Uterus (tissue), 4 donors: ENCODE measurements at places on chromosomes 5 and 9. TPM values are rescaled to one million over a fixed set of nuclear protein-coding genes. Genes with fewer than 3 reads are reported as not detected.
A peak's percentile ranks its signal among the peaks of the same experiment; 100 is the strongest.

- no peak overlapping the region for H3K4me3 ChIP-seq
- no peaks in the 10 kb centered on the region for H3K36me3 ChIP-seq
- H3K27me3 ChIP-seq: no peaks in the 10 kb centered on the region
Observed at GRCh38 chr5:44632344-44632743, 176.4 kb upstream of the MRPS30 start.

The LHX2 gene
- total RNA-seq: not detected

The HINT2 gene
- total RNA-seq: 11.3 TPM

DNA sequence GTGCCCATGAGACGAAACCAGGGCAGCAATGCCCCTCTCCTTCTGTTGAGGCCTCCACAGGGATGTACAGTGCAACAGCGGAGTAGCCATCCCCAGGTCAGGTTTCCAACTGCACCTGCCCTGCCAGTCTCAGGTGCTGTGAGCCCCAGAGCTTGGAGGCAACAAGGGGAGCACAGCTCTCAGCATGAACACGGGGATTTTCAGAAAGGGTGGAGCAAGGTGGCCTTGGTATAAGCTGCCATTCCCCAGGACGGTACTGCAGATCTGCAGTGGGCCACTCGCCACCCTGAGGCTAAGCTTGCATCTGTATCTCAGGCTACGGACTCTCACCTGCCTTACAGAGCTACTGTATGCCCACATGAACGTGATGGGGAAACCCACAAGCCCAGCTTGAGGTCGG lies 103.6 kb downstream of the GABBR2 start:
- no peak overlapping the region for H3K27ac ChIP-seq
- no peak for DNase-seq
- no peaks in the 10 kb centered on the region for H3K4me1 ChIP-seq
- H3K4me3 ChIP-seq: no peak overlapping the region

The FOXD4L3 gene
- total RNA-seq: not detected

DNA sequence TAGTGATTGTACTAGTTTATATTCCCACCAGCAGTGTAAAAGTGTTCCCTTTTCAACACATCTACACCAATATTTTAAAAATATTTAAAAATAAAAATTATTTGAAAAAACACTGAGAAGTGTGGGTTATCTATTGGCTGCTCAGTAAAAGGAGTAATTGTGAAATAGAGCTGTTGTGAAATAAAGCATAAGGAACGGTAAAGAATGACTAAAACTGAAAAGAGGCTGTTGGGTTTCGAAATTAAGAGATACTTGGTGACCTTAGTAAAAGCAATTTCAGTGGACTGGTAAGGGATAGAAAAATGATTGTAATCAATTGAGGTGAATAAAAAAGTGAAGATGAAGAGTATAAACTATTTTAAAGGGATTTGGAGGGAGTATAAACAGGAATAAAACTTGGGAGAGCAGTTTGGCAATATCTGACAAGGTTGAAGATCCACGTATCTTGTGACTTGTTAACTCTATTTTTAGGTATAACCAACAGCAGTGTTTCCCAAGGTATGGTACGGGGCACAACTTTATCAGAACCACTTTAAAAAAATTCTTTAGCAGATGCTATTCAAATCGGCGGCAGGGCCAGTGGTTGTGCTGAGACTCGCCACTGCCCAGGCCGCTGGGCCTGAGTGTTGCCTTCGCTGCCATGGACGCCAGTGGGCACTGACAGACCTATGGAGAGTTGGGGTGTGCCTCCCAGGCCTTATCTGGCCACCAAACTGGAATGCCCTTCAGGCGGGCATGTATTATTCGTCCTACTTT lies 63.3 kb downstream of the TMEM38B start:
- H3K27me3 ChIP-seq: no peaks in the 10 kb centered on the region
- no peaks in the 10 kb centered on the region for H3K36me3 ChIP-seq
- H3K4me3 ChIP-seq: no peak overlapping the region
- H3K4me1 ChIP-seq: no peaks in the 10 kb centered on the region

The RASEF gene
- 1.0 TPM for total RNA-seq

DNA sequence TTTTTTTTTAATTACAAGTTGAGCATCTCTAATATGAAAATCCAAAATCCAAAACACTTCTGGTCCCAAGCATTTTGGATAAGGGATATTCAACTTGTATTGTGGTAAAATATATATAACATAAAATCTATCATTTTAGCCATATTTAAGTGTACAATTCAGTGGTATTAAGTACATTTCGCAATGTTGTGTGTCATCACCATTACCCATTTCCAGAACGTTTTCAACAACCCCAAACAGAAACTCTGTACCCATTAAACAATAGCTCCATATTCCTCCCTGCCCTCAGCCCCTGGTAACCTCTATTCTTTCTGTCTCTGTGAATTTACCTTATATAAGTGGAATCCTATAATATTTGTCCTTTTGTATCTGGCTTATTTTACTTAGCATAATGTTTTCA lies 24.9 kb downstream of the TICAM2 start:
- no peak overlapping the region for H3K27ac ChIP-seq
- no peak overlapping the region for H3K4me3 ChIP-seq
- H3K36me3 ChIP-seq: no peaks in the 10 kb centered on the region
- DNase-seq: no peak

GRCh38 chr5:111379391-111379816 lies 132.9 kb downstream of the STARD4 start:
- H3K27ac ChIP-seq: no peak overlapping the region
- no peaks in the 10 kb centered on the region for H3K4me1 ChIP-seq
- no peaks in the 10 kb centered on the region for H3K36me3 ChIP-seq
- H3K4me3 ChIP-seq: no peak overlapping the region
- DNase-seq: no peak

GRCh38 chr9:24901319-24901718 lies 355.6 kb upstream of the IZUMO3 start:
- H3K4me1 ChIP-seq: no peaks in the 10 kb centered on the region
- no peaks in the 10 kb centered on the region for H3K27me3 ChIP-seq
- no peak for DNase-seq
- no peak overlapping the region for H3K27ac ChIP-seq
- no peaks in the 10 kb centered on the region for H3K36me3 ChIP-seq

The PCDHGB3 gene
- total RNA-seq: 10.2 TPM

DNA sequence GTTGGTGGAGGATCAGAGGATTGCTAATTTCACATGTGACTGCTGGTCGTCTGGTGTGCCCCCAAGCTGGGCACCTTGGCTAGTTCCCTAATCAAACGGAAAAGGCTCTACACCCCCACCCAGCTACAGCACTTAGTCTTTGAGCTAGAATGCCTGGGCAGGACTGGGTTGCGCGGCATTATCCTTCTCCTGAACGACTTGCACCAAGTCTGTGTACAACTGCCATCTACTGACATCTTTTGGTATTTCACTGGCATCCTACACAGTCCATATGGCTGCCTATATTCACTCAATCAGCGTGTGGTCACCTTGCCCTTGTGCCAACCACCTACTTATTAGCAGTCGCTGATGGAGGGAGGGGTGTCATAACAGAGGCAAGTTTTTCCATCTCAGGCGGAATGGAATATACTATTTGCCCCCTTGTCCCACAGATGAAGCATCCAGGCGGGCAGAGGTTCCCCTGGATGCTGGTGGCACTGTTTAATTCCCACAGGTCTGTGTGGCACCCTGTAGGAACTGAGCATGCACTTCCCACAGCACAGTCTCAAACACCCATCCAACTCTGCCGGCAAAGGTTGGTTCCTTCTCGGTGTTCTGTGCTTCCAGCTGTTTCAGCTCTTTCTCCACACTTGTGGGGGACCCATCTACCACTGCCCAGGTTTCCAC lies 150.1 kb downstream of the OSTF1 start:
- H3K36me3 ChIP-seq: no peaks in the 10 kb centered on the region
- no peak overlapping the region for H3K4me3 ChIP-seq
- H3K4me1 ChIP-seq: no peaks in the 10 kb centered on the region
- H3K27ac ChIP-seq: no peak overlapping the region
- H3K27me3 ChIP-seq: no peaks in the 10 kb centered on the region

GRCh38 chr5:25554077-25554476 lies 909.3 kb upstream of the CDH10 start:
- H3K36me3 ChIP-seq: no peaks in the 10 kb centered on the region
- H3K27ac ChIP-seq: no peak overlapping the region
- DNase-seq: no peak

The TRAF2 gene
- total RNA-seq: 0.88 TPM

GRCh38 chr5:108421713-108422112 lies 39.8 kb upstream of the FBXL17 start:
- DNase-seq: no peak
- H3K4me1 ChIP-seq: no peaks in the 10 kb centered on the region
- no peaks in the 10 kb centered on the region for H3K36me3 ChIP-seq
- H3K27ac ChIP-seq: no peak overlapping the region
- H3K27me3 ChIP-seq: no peaks in the 10 kb centered on the region

The NR6A1 gene
- under 0.01 TPM for total RNA-seq

The CCDC107 gene
- 120 TPM for total RNA-seq

DNA sequence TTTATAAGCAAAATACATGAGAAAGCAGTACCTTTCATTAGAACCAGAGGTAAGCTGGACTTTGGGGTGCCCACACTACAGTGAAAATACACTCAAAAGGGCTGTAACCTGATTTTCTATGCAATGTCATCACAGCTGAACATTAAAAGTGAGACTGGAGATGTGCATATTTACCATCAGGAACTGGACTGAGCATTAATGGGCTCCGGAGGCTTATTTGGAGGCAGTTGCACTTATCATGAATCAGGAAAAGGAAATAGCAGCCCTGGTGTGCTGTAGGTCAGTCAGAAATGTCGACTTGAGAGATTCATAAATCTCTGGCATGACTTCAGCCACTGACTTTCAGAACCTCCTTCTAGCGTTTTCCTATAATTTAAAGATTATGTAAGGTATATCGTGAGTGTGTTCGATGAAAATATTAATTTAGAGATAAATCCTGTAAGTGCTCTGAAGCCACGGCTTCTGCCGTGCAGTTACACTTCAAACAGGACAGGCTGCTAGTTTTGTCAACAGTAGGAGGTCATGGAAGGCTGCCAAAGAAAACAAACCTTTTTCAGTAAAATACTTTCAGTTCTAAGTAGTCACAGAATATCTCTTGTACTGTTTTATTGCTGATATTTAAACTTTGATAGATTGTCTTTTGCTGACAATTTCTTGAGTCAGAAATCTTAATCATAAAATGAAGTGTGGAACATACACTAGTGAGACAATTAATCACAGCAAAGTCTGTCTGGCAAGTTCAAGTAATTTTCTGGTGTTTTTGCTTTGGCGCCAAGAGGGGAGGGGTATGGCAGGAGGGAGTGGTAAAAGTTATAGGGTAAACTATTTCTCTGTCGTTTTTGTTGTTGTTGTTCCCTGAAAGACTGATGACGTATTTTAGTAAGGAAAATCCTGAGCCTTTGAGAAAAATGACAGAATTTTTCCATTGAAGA lies 939.7 kb downstream of the NR2F1-AS1 start:
- H3K27me3 ChIP-seq: no peaks in the 10 kb centered on the region
- H3K27ac ChIP-seq: peak overlapping the region; percentile 2
- DNase-seq: no peak
- no peaks in the 10 kb centered on the region for H3K36me3 ChIP-seq
